Calu3 (cell line): ENCODE measurements at places on chromosomes 1 and 21. TPM values are rescaled to one million over a fixed set of nuclear protein-coding genes. Genes with fewer than 3 reads are reported as not detected.

Gene SPRR5
- total RNA-seq = not detected in 2 replicates

DNA sequence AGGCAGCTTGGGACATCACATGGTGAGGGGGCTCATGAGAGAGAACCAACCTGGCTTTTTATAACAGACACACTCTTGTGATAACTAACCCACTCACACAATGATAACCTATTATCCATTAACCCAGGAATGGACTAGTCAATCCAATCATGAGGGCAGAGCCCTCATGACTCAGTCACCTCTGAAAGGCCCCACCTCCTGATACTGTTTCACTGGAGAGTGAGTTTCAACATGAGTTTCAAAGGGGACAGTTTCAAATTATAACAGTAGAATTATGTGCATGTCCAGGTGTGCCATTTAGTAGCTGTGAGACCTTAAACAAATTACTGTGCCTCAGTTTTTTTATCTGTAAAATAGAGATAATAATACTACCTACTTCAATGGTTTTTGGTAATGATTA lies 47.6 kb upstream of the PPP2R5A start:
- DNase-seq = peak; percentile 60

GRCh38 chr1:240985081-240985480 lies 371.9 kb downstream of the RGS7 start:
- DNase-seq = no peak

- DNase-seq = no peak
Measured at GRCh38 chr1:85216697-85217096, 15.9 kb upstream of the SYDE2 start.

Gene NUAK2
- 2.6 and 3.7 TPM in 2 replicates for total RNA-seq

DNA sequence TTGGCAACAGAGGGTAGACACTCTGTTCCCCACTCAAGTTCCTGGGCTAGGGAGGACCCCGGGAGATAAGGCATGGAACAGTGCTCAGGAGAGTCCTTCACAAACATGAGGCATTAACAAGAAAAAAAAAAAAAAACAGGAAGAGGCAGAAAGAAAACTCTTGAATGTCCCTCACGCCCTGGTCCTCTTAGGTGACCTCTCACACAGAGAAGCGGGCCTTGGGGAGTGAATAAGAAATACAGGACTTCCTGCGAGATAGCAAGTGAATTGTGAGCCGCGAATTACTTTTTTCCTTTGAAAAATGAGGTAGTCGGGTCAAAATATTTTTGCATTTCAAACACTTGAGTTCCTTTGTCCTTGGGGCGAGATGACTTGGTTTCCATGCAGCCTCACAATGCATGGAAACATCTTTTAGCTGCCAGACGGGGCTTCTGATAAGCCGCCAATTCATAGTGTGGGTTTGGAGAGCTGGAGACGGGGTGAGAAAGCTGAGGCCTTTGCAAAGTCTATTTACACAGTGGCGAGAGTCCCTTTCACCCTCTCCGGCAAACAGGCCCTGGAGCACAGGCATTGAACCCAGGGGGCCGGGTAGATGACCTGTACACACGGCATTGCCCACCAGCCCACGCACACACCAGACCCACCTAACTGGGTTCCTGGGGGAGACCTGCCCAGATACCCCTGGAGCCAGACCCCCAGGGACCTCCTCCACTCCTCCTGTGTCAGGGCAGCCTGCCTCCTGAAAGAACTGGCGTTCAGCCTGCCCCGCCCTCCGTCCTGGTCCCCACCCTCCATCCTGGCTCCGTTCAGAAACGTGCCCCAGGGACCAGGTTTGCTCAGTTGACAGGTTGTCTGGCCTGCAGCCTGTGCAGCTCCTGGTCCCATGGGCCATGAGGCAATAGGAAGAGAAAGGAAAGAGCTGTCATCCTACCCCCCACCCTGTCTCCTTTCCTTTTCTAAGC lies 192.3 kb downstream of the PRDM16 start:
- no peak for DNase-seq

Gene OR2T11
- not detected in 2 replicates for total RNA-seq

DNA sequence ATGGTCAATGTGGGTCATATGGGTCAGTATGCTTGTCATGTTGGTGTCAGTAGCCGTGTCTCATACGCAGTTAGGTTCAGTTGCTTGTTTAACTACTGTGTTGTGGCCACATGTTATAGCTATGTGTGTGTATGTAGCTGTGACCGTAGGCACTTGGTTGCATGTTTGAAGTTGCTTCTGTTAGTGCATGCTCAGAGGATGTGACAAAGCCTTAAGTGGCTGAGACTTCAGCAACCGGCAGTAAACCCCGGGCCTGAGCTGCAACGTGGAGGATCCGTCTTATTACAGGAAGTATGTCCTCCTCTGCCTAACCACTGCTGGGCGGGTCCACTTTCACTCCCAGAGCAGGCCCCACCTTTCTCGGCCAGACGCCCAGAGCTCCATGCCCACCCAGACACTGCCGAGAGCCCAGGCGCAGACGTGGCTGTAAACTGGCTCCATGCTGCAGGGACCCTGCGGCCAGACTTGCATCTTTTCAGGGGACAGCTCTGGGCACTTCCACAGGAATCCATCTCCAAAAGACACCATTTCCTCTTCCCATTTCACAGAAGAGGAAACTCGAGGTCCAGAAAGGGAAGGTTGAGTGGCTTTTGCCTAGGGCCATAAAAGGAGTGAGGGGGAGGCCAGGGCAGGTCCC lies 2.2 kb downstream of the TCEA3 start:
- no peak for DNase-seq

Gene POGZ
- 118 and 128 TPM in 2 replicates for total RNA-seq

Gene PERM1
- total RNA-seq = not detected in 2 replicates

- DNase-seq = peak; percentile 41
Measured at GRCh38 chr1:229254910-229255541, 15.9 kb upstream of the RAB4A start.

Gene INKA2
- total RNA-seq = 0.07 TPM in 1 of 2 replicates, not detected in the other

- no peak for DNase-seq
Measured at GRCh38 chr1:160267284-160267991, 5.1 kb upstream of the DCAF8 start.

GRCh38 chr21:27206368-27206982 lies 239.6 kb upstream of the ADAMTS5 start:
- no peak for DNase-seq

DNA sequence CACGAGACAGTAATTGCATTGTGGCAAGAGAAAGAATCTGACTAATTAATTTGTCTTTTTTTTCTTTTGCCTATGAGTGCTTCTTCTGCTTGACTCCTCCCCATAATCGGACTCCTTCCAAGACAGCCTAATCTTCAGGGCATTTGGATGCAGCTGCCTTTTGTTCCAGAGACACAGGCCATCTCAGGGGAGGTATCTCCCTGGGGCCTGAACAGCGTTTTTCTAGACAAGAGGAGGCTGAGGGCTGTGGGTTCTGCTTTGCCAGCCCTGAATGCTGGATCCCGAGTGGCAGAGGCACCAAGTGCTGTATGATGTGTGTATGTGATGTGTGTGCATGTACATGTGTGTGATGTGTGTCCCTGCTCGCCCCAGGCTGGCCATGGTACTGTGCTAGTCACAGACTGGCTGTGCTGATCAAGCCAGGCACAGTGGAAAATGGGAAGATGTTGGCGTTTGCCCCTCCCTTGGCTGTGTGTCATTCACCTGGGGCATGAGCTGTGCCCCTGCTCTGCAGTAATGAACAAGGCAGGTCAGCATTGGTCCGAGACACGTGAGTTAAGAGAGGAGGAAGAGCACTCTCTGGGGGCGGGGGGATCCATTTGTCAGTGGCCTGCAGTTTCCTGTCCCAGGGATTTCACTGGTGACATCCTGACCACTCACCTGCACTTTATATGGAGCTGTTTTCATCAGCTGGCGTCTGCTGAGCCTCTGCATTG lies 77.2 kb downstream of the ADARB1 start:
- no peak for DNase-seq

GRCh38 chr1:154923695-154924094 lies 12.8 kb downstream of the PMVK start:
- DNase-seq = no peak

Gene C1orf94
- not detected in 2 replicates for total RNA-seq

GRCh38 chr1:182725259-182726255 lies 41.2 kb upstream of the RGS8 start:
- DNase-seq = no peak

- no peak for DNase-seq
Measured at GRCh38 chr1:15205586-15206346, 41.3 kb upstream of the FHAD1 start.

Gene LRRC39
- total RNA-seq = 0.42 and 0.88 TPM in 2 replicates

DNA sequence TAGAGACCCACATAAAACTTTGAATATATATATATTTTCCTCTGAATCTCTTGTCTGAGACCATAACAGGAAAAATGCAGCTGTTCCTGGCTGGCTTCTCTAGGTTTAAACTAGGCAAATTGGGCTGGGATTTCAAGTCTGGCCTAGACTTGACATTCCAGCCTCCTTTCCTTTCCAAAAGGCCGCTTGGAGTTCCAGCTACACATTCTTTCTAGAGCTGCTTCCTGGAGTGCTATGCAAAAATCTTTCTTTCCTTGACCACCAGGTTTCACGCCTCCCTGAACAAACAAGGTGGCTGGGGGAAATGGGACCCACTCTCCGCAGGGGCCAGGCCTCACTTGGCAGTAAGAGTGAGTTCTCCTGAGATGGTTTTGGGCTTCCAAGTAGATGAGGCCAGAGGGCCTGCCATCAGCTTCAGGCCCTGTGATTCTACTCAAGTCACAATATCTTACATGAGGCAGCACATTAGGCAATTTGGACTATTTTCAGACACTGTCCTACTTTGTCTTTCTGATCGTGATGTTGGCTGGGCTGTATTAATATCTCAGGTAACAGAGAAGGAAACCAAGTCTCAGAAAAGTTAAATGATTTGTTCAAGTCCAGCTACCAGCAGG lies 102.4 kb downstream of the FAM78B start:
- no peak for DNase-seq

GRCh38 chr1:112927462-112927990 lies 28.5 kb downstream of the SLC16A1 start:
- no peak for DNase-seq

Gene NTMT2
- not detected in 2 replicates for total RNA-seq

Gene SPAG17
- 0.33 and 1.3 TPM in 2 replicates for total RNA-seq

GRCh38 chr1:65063025-65063424 lies 85.0 kb upstream of the AK4 start:
- peak; percentile 7 for DNase-seq

Gene FCRL6
- not detected in 2 replicates for total RNA-seq

DNA sequence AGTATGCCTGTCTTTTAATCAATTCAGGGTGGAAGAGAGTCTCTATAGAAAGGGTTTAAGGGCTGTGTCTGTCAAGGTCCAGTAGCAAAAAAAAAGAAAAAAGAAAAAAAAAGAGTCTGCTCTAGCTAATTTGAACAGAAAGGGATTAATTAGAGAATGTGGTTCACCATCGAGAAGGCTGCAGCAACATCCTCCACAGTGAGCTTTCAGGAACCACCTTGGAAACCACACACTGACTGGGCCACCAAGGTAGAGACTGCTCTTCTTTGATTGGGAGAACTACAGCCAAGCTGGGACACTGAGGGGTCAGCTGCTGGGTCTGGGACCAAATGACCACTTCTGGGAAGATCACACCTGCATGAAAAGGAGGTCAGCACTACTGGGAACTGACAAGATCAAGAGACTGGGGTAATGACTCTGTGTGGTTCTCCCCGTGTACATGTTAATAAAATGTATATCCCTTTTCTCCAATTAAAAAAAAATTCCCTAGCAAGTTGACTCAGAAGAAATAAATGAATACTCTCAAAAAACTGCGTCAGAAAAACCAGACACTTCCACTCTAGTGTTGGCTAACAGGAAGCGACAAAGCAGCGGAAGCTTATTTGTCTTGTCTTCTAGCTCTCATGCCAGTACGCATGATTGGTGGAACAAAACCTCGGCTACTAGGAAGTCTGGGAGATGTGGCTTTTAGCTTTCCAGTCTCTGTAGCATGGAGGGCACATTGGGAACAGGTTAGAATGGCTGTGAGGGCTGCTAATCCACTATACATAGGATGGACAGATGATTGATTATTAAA lies 60.0 kb upstream of the IVNS1ABP start:
- DNase-seq = no peak

- no peak for DNase-seq
Measured at GRCh38 chr1:40801742-40802077, 18.1 kb downstream of the KCNQ4 start.

Gene ERG
- not detected in 2 replicates for total RNA-seq

Gene KLF17
- not detected in 2 replicates for total RNA-seq

DNA sequence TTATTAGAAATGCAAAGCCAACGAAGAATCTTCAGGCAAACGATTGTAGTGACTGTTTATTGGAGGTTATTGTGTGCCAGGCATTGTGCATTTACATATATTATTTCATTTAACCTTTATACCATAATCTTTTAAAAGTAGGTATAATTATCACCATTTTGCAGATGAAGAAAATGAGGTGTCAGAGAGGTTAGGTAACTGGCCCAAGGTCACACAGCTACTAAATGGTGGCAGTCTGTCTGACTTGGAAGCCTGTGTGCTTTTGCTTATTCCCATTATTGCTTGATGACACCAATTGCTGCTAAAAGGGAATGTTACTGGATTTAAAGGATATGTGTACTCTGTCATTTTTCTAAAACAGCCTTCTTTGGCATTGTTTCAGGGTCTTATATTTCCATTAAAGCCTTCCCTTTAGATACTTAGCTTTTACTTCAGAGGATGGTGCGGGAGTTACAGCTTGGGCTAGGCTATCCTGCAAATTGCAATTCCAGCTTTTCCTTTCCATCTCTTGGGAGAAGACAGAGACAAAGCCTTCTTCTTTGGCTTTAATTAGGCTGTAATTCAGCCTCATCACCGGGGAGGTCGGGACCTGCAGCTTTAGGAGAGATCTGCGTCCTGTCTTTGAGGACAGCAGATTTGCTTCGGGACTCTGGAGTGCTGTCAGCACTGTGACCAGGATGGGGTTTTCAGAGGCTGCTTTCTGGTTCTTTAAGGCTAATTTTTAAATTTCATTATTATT lies 37.4 kb upstream of the ERRFI1 start:
- no peak for DNase-seq

Gene RO60
- 63.6 and 65.1 TPM in 2 replicates for total RNA-seq

Gene AIRE
- not detected in 2 replicates for total RNA-seq

Gene KNCN
- total RNA-seq = not detected in 2 replicates

Gene CDC42BPA
- total RNA-seq = 48.6 and 49.5 TPM in 2 replicates

GRCh38 chr21:29347274-29347681 lies 48.6 kb downstream of the BACH1 start:
- no peak for DNase-seq
